ENCODE measurements at places on chromosomes 16 and 17. TPM values are rescaled to one million over a fixed set of nuclear protein-coding genes. Genes with fewer than 3 reads are reported as not detected.

DNA sequence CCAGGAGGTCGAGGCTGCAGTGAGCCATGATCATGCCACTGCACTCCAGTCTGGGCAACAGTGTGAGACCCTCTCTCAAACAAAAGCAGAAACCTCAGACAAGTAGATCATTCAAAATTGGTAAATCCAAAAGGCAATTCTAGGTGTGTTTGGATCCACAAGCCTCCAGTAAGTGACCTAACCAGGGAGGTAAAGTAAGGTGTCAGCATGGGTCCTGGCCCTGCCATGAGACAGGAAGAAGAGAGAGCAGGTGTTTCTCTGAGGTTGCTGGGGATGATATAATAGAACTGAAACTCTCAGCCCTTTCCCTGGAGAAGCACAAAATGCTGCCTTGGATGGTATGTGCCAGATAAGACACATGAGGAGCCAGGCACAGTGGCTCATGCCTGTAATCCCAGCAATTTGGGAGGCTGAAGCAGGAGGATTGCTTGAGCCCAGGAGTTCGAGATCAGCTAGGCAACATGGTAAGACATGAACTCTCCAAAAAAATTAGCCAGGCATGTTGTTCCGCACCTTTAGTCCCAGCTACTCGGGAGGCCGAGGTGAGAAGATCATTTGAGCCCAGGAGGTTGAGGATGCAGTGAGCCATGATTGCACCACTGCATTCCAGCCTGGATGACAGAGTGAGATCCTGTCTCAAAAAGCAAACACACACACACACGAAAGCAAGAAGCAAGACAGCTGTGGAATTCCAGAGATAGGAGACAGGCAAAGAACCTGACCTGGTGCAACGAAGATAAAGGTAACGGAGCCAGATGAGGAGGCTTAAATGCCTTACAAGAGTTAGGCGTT, 6.5 kb downstream of the TM4SF5 start:
- DNase-seq, result no peak
- no peak overlapping the region for H3K27ac ChIP-seq
- peaks cover 52% of the 10 kb centered on the region for H3K27me3 ChIP-seq
- H3K36me3 ChIP-seq, result no peaks in the 10 kb centered on the region

DNA sequence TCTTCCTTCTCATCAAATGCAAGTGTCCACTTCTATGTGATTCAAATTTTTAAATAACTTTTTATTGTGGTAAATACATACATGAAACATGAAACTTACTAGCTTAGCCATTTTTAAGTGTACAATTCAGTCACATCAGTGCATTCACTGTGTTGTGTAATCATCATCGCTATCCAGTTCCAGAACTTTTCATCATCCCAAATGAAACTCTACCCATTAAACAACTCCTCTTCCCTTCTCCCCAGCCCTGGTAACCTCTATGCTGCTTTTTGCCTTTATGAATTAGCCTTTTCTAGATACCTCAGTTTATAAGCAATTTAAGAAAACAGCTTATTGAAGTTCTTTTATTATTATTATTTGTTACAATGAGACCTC, 41.1 kb upstream of the IL34 start:
- H3K4me3 ChIP-seq, result no peak overlapping the region
- H3K27ac ChIP-seq, result no peak overlapping the region
- H3K36me3 ChIP-seq, result no peaks in the 10 kb centered on the region
- no peaks in the 10 kb centered on the region for H3K27me3 ChIP-seq

DNA sequence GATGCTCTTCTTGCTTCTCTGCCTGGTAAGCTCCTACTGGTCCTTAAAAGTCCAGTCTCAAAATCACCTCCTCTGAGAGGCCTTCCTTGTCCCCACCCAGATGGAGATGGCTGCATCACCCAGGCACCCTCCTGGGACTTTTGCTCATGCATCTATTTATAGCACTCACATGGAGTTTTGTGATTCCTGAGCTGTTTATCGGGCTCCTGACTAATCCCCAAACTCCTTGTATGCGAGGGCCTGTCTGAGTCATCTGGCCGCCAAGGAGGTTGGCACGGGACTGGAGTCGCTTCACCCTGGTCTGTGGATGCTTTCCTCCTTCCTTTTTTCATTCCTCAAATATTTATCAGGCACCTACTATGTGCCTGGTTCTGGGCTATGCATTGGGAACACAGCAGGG, 2.3 kb upstream of the MAP2K3 start:
- H3K27me3 ChIP-seq, result no peaks in the 10 kb centered on the region
- H3K27ac ChIP-seq, result no peak overlapping the region
- H3K4me3 ChIP-seq, result no peak overlapping the region
- H3K36me3 ChIP-seq, result no peaks in the 10 kb centered on the region

GRCh38 chr17:65227637-65228036, 90.5 kb downstream of the RGS9 start:
- no peak for DNase-seq
- no peaks in the 10 kb centered on the region for H3K27me3 ChIP-seq
- peak overlapping the region; percentile 91 for H3K27ac ChIP-seq
- no peak overlapping the region for H3K4me3 ChIP-seq
- H3K4me1 ChIP-seq, result peaks cover 29% of the 10 kb centered on the region

GRCh38 chr16:8966817-8967131, 3.1 kb upstream of the USP7 start:
- no peaks in the 10 kb centered on the region for H3K36me3 ChIP-seq
- H3K4me1 ChIP-seq, result 0 out of 2 replicates have a peak, but pooled peaks cover 3% of the 10 kb centered on the region
- H3K4me3 ChIP-seq, result no peak overlapping the region

DNA sequence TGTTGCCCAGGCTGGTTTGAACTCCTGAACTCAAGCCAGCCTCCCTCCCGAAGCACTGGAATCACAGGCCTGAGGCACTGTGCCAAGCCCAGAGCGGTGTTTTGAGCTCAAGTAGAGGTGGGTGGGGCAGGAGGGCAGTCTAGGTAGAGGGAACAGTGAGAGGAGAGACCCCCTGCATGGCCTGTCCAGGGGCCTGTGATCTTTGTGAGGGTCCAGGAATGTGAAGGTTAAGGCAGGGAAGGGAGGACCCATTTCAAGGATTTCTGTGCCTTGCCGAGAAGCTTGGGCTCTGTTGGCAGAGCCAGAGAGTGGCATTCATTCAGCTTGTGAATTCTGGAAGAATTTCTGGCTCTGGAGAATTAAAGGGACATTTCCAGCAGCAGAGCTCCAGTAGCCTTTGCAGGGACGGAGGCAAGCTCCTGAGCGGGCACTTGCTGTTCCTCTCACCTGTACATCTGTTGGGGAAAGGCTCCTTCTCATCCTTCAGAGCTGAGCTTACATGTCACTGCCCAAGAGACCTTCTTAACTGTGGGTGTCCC, 2.7 kb downstream of the WWOX start:
- DNase-seq, result no peak
- H3K36me3 ChIP-seq, result no peaks in the 10 kb centered on the region
- no peak overlapping the region for H3K27ac ChIP-seq
- 0 out of 2 replicates have a peak, but pooled peaks cover 5% of the 10 kb centered on the region for H3K4me1 ChIP-seq

DNA sequence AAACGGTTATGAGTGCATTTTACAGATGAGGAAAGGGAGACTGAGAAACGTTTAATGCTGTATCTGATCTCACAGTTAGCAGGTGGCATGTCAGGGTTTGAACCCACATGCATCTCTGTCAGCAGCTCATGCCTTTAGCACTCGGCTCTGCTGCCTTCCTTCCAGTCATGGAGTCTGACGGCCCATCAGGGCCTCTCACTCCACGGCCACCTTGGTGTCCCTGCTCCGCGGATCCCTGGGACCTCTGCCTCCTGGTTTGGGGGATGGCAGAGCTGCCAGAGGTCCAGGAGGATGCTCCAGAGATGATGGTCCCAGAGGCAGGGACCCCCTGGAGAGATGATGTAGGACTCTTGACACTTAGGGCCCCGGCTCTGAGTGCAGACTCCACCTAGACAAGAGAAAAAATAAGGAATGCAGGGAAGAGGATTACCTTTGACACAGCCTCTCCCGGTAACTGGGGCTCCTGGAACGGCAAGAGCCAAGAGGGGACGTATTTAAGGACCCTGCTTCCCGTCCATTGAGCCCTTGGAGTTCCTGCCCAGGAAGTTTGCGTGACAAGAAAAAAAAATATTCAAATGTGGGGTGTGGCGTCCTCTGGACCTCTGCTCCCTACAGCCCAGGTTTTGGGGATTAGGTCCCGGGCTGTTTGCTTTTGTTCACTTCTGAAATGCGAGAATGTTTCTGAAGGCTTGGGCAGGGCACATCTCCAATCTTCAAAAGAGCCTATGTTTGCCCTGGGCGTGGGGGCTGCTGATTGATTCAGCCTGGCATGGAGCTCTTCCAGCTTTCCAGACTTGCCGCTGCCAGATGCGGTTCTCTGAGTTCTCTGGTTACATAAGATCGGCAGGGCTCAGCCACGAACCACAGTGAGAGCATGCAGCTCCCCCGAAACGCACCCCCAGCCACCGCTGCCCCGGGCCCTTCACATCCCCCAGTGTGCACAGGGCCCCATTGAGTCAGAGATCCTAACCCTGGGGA, at the start of gene ALDH3A1:
Gene ALDH3A1 (minus strand): TSS at position 470 of the 978 bp plus-strand sequence. CDS start 3,169 bp downstream, outside the sequence.
- H3K4me3 ChIP-seq, result no peak within 1 kb of the TSS
- no peak for DNase-seq

GRCh38 chr16:51900221-51900780, 646.6 kb downstream of the TOX3 start:
- H3K4me1 ChIP-seq, result no peaks in the 10 kb centered on the region
- no peak for DNase-seq
- no peaks in the 10 kb centered on the region for H3K27me3 ChIP-seq
- H3K27ac ChIP-seq, result no peak overlapping the region

- no peak overlapping the region for H3K27ac ChIP-seq
- DNase-seq, result no peak
- no peaks in the 10 kb centered on the region for H3K4me1 ChIP-seq
Measured at GRCh38 chr16:84795329-84796053, 24.3 kb upstream of the CRISPLD2 start.

DNA sequence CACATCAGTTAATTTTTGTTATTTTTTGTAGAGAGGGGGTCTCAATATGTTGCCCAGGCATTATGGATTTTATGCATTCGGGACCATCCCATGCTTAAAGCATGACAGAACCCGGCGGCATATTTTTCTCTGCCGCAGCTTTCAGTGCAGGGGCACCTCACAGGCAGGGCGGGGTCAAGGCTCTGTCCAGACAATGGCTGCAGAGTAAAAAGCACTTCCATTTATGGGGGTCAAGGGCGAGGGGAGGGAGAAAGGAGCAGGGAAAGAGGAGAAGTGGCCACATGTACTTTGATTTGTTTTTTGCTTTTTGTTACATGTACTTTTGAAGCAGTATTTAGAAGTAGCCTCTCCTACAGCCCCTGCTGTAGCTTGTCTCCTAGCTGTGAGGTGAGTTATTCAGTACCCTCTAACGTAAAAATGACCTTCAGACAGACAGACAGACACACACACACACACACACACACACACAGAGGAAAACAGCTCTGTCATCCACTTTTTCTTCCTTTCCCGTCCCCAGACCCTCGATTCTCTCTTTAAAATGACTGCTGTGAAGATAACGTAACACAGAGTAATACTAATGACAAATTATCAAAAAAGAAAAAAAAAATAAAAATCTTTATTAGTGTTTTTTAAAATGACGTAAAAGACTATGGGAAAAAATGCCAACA, 856 bp upstream of the SCPEP1 start:
- no peaks in the 10 kb centered on the region for H3K27me3 ChIP-seq
- H3K4me1 ChIP-seq, result peaks cover 12% of the 10 kb centered on the region
- H3K27ac ChIP-seq, result no peak overlapping the region
- no peak for DNase-seq
- peak overlapping the region; percentile 70 for H3K4me3 ChIP-seq
- H3K36me3 ChIP-seq, result no peaks in the 10 kb centered on the region

DNA sequence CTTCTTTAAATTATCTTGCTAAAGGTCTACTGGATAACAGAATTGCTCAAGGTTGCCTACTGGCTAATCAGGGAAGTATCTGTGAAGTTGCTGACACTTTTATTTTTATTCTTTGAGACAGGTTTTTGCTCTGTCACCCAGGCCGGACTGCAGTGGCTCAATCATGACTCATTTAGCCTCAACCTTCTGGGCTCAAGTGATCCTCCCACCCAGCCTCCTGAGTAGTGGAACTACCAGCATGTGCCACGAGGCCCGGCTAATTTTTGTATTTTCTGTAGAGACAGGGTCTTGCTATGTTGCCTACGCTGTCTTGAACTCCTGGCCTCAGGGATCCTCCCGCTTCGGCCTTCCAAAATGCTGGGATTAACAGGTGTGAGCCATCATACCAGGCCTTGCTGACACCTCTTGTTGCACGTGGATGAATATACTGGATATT, 43.1 kb downstream of the GLG1 start:
- no peaks in the 10 kb centered on the region for H3K27me3 ChIP-seq
- peaks cover 51% of the 10 kb centered on the region for H3K4me1 ChIP-seq
- no peak overlapping the region for H3K4me3 ChIP-seq
- no peaks in the 10 kb centered on the region for H3K36me3 ChIP-seq

DNA sequence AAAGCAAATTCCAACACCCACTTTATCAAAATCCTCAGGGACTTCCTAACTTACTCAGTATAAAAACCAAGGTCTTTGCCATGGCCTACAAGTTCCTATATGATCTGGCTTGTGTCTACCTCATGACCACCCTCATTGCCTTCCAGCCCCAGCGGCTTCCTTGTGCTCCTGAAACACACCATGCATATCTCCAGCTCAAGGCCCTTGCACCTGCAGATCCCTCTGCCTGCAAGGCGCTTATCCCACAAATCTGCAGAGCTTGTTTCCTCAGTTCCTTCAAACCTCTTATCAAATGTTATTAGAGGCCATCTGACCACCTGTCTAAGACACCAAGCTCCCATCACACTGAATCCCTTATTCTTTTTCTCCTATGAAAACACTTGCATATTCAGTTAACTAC, 2.6 kb downstream of the BBS2 start:
- H3K36me3 ChIP-seq, result peaks cover 17% of the 10 kb centered on the region
- H3K27me3 ChIP-seq, result no peaks in the 10 kb centered on the region
- H3K4me1 ChIP-seq, result peaks cover 17% of the 10 kb centered on the region

GRCh38 chr17:61453566-61454380, 1.6 kb downstream of the TBX4 start:
- DNase-seq, result no peak
- H3K27me3 ChIP-seq, result no peaks in the 10 kb centered on the region
- H3K4me3 ChIP-seq, result no peak overlapping the region
- no peaks in the 10 kb centered on the region for H3K4me1 ChIP-seq
- H3K27ac ChIP-seq, result no peak overlapping the region

GRCh38 chr16:87538594-87538993, 45.8 kb upstream of the ZCCHC14 start:
- H3K27me3 ChIP-seq, result peaks cover 8% of the 10 kb centered on the region
- no peak overlapping the region for H3K4me3 ChIP-seq
- no peak overlapping the region for H3K27ac ChIP-seq
- no peaks in the 10 kb centered on the region for H3K4me1 ChIP-seq

GRCh38 chr17:61225178-61225882, 174.3 kb upstream of the TBX2 start:
- H3K27ac ChIP-seq, result no peak overlapping the region
- no peaks in the 10 kb centered on the region for H3K27me3 ChIP-seq
- no peak overlapping the region for H3K4me3 ChIP-seq
- peaks cover 24% of the 10 kb centered on the region for H3K4me1 ChIP-seq

The BAIAP3 gene
- 1.1 TPM for polyA plus RNA-seq

The EMC6 gene
- polyA plus RNA-seq, result 64.4 TPM

The IFT20 gene
- polyA plus RNA-seq, result 75.6 TPM

The MIEN1 gene
- polyA plus RNA-seq, result 105 TPM

The ABCC11 gene
- 0.07 TPM for polyA plus RNA-seq

The HOXB7 gene
- not detected for polyA plus RNA-seq

The LPO gene
- polyA plus RNA-seq, result 0.02 TPM

The KRTAP4-3 gene
- polyA plus RNA-seq, result not detected
